ENCODE measurements at places on chromosomes 2 and 18.

DNA sequence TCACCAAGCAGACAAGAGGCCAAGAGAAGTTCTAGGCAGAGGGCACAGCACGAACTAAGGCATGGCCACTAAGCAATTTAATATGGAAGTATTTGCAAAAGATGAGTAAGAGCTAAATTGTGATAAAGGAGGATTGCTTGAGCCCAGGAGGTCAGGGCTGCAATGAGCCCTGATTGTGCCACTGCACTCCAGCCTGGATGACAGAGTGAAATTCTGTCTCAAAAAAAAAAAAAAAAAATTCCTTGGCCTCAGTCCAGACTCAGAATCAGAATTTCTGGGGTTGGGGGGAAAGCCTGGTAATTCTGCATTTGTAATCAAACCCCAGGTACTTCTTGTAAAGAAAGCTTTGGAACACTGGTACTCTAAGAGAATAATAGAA is 46.8 kb upstream of the RTN4 start:
- peak; percentile 65 for DNase-seq

DNA sequence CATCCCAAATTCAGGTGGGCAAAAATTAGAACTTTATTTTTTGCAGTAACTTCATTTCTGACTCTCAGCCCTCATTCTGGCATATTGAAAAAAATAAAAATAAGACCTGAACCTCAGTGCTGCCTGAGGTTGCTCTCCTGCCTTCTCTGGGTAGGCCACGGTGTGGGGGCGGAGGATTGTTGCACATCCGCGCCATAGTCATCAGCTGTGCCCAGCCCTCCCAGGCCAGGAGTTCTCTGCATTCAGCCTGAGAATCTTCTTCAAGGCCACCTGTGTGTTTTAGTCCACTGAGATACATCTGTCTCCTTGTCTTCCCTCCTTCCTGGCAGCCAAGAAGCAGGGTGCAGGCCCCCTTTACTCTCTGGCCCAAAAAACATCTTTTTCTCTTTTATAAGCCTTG is 94.7 kb downstream of the ARMC9 start:
- no peak for DNase-seq

DNA sequence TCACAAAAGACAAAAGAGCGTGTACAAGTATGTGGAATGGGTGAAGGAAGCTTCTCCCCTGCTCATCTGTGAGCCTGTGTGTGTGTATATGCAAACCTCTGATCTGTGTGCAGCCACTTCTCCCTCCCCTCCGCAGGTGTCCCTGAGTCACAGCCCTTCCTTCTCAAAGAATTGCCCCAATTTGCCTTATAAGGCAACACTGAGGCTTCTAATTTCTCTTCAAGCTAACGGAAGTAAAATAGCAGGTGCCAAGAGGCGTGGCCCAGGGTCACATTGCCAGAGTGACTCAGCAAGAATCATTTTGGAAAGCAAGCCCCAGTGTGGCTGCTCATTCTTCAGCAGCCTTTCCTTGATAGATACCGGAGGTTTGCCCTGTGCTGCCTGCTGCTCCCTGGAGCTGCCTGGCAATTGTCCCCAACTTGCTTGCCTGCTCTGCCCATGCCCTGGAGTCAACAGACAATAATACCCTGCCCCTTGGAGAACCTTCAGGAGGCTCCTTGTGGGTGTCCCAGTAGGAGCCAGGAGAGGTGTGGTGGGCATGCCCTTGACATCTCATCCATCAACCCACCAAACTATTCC is 37.3 kb upstream of the BMP10 start:
- DNase-seq: peak; percentile 92

- DNase-seq: peak; percentile 28
These were observed 533.4 kb downstream of the ERBB4 start for GRCh38 chr2:212005085-212005671.

DNA sequence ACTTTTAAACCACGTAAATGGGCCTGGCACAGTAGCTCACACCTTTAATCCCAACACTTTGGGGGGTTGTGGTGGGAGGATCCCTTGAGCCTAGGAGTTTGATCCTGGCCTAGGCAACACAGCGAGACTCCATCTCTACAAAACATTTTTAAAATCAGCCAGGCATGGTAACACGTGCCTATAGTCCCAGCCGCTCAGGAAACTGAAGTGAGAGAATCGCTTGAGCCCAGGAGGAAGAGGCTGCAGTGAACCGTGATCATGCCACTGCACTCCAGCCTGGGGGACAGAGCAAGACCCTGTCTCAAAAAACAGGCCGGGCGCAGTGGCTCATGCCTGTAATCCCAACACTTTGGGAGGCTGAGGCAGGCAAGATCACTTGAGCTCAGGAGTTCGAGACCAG is 12.2 kb downstream of the ROCK1 start:
- DNase-seq: no peak

DNA sequence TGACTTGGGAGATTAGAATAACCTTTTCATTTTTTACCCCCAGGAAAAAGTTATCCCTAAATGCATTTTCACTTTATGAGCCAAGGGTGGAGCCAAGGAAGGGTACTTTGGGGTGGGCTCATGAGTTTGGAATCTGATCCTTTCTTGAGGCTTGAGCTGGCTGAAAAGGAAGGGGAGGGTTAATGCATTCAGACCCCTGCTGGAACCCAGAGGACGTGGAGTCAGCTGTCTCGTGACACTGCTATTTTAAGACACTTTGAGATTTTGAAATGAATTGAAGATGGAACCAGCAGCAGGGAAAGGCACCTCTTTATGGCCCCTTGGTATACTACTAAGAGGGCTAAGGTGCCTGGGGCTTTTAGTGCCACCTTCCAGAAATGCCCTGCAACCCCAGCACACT is 90.4 kb downstream of the MARCHF4 start:
- DNase-seq: no peak

Measured in NCI-H2171 treated with DMSO at 0.1 percent for 48 hours (cell line).